ENCODE measurements at places on chromosomes 3 and 15.

DNA sequence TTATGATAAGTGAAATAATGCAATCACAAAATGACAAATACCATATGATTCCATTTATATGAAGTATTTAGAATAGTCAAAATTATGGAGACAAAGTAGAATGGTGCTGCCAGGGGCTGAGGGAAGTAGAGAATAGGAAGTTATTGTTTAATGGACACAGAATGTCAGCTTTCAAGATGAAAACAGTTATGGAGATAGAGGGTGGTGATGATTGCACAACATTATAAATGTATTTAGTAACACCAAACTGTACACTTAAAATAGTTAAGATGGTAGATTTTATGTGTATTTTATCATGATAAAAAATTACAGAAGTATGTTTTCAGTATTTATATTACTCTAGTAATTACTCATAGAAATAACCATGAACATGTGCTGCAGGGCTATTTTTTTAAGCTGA lies 100.8 kb upstream of the AZI2 start:
- DNase-seq: no peak

DNA sequence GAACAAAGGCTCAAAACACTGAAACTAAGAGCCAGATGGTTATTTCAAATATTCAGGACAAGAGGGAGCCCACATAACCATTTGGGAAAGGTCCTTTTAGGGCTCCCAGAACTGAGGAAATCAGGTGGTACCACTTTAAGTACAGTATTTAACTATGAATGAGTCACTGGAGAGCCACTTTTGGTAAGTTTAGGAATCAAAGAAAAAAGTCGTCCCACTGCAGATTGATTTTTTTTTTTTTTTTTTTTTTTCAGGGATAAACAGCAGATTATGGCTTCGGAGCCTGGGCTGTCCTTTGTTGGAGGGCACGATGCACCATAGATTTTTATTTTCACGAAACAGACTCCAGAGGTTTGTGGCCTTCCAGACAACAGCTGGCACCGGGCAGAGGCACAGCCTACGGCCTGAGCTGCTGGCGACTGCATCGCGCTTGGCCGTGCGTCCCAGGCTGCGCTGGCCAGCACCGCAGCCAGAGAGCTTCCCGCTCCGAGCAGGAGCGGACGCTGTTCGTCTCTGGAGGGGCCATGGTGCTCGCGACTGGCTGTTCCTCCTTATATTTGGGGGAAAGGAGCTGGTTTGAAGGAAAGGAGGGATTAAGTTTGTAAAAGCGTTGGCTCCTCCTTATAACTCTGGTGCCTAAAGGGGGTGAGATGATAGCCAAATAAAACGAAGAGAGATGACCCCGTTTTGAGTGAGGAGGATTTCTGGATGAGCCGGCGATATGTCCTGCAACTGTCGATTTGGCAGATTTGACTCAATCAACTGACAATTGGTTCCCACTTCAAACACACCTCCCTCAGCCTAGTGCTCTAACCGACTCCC lies 152.9 kb upstream of the GOLIM4 start:
- no peak for DNase-seq

- no peak for DNase-seq
Measured at GRCh38 chr3:170914690-170915089, 6.3 kb upstream of the EIF5A2 start.

GRCh38 chr3:141218162-141218835 lies 13.3 kb upstream of the PXYLP1 start:
- peak; percentile 46 for DNase-seq

GRCh38 chr3:97970956-97971620 lies 1.1 kb downstream of the RIOX2 start:
- DNase-seq: no peak

DNA sequence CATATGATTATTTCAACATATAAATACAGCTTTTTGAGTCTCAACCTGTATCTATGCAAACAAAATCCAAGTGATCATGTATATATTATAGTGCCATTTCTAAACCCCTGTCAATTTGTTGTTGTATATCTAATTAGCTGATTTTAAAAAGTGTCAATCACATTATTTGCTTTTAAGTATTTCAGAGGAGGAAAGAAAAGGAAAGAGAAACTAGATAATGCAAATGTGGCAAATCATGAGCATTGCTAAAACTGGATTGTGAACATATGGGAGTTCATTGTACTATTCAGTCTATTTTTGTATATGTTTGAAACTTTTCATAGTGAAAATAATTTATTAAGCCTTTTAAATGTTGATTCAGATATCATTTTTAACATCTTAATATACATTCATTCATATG lies 190.7 kb downstream of the ZIC4 start:
- DNase-seq: no peak

DNA sequence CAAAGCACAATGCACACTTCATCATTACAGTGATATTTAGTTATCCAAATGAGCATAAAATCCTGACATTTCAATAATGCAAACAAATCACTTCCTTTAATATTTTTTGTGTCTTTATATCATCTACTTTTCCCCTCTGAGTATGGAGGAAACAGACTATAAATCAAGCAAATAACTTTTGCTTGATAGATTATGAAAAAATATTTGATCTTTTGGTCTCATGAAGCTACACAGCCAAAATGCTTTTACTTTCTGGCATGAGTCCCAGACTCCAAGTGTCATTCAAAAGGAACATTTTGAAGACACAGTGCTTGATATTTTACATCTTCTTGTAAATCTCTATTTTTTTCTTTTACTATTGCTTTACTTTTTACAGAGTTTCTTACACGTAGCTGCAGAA lies 215.3 kb upstream of the ROBO1 start:
- DNase-seq: no peak

DNA sequence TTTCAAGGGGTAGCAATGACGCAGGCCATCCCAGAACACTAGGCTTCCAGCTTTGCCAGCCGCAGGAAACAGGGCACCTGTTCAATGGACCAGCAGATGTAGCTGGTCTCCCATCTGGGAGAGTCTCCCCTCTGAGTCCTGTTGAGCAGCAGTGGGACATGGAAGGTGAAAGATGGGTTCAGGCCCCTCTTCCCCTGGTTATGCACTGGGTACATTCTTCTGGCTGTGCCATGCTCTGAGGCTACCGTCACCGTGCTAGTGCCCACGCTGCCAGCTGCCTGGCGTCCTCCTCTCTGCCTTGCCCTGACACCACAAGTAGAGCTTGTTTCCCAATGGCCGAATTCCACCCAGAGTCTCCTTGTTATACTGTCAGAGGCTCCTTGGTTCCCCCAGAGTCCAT lies 63.1 kb downstream of the TLE3 start:
- DNase-seq: no peak

DNA sequence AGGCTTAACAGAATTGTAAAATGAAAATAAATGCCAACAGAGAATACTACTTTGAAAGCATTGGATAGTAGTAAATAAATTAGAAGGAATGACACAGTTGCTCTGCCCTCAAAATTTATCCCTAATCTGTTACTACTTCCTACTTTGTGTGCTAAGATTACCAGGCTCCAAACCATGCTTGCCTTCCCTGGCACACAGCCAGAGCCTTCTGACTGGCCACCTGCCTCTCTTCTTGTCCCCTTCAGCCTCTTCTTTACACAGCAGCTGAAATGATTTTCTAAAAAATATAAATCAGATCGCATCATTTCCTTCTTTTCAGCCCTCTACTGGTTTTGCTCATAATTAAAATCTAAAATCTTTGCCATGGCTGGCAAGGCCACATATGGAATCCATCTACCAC lies 334.1 kb downstream of the FHIT start:
- DNase-seq: no peak

GRCh38 chr15:31145271-31145911 lies 43.9 kb upstream of the TRPM1 start:
- DNase-seq: no peak

- no peak for DNase-seq
Measured at GRCh38 chr3:62361261-62361660, 12.1 kb downstream of the FEZF2 start.

DNA sequence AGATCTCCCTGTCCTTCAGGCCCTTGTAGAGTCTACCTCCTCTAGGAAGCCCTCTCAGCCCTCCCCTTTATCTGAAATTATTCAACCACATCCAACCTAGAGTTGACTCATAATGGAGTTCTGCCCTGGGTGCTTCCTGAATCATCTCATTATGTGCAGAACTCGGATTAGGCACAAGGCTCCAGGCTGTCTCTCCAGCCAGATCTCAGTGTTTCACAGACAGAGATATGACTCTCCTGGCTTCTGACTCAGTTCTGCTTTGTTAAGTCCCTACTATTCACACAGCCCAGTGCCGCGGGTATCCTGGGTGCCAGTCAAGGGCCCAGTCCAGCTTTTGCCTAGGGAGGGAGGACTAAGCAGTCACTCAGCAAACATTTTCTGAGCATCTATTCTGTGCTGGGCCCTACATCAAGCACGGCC lies 9.3 kb downstream of the STRA6 start:
- DNase-seq: no peak

DNA sequence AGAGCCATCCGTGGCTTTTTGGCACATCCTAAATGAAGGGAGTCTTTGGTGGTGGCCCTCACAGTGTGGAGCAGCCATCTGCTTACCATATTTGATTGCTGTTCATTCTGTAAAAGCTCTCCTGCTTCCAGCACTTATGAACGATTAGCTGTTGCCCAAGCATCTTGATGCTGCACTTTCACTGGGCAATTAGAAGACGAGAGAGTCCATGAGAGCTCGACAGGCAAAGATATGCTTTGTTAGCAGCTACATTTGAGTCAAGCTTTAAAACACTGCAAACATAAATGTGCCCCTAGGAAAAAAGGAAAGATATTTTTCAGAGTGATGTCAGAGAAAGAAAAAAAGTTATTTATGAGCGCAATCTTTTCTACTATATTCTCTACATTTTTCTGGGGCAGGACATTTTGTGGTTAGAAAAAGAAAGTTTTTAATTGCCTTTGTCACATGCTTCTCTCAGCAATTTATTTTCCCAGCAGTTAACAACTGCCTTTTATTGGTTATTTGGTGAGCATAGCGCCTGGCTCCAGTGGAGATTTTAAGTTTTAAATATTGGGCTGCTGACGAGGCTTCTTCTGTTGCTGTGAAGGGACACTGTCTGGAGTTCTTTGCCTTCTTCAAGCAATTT lies 468.4 kb downstream of the C3orf38 start:
- no peak for DNase-seq

GRCh38 chr15:81336568-81336967 lies 12.6 kb upstream of the STARD5 start:
- DNase-seq: no peak

GRCh38 chr3:138114431-138114918 lies 933 bp downstream of the DZIP1L start:
- DNase-seq: no peak

DNA sequence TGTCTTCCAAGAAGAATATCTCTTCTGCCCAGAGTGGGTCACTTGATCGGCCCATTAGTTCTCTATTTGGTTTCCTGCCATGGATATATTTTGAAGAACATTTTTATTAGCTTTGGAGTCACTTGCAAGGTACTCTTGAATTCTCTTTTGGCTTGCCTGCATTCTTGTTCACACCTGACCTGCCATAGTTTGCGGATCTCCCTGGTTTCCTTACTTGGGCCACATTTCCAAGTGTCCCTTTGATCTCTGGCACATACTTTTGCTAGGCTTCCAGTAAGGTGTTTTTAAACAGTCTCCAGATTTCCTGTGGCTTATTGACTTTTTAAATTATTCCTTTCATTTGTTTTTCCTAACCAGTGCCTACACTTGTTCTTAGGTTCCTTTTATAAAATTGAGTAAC lies 488.5 kb upstream of the MDFIC2 start:
- no peak for DNase-seq

DNA sequence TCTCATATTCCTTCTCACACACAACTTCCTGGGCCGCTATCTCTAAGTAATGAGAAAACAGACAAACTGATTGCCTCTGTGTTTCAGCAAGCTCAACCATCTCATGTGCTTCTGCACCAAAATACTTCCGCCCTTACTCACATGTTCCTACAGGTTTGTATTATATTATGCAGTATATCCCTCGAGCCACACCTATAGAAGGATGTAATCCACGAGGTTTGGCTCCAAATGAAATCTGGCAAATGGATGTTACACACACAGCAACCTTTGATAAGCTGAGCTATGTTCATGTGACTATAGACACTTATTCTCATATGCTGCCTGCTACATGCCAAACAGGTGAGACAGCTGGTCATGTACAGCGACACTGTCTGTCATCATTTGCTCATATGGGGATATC lies 22.6 kb downstream of the CCRL2 start:
- no peak for DNase-seq

GRCh38 chr15:47742742-47743141 lies 25.4 kb downstream of the SEMA6D start:
- no peak for DNase-seq

DNA sequence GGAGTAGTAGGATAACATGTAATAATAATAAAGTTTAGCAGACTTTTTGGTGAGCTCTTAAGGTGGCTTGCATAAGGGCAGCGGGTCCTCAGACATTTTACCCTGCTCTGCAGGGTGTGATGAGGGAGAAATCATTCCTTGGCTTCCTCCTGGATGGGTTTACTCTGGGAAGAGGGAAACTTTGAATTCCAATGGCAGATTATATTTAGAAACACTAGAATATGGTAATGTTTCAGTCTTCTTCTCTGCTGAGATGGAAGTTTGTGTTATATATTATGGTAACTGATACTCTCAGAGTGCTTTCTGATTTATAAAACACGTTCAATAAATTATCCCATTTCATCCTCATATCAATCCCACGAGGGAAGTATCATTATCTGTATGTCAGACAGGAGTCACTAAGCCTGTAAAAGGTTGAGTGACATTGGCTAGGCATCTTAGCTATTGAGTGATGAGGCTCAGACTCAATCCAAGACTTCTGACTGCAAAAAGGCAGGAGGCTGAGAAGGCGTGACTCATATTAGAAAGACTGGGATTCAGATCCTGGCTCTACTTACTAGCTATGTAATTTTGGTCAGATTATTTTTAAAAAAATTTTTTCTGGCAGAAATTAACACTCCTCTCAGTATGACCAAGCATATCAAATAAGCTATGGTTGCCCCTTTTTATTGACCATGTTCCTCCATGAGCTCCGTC lies 19.3 kb downstream of the PDIA5 start:
- DNase-seq: no peak

- DNase-seq: no peak
Measured at GRCh38 chr15:70528816-70529215, 234.5 kb downstream of the UACA start.

- no peak for DNase-seq
Measured at GRCh38 chr15:73233623-73234022, 135.1 kb downstream of the HCN4 start.

DNA sequence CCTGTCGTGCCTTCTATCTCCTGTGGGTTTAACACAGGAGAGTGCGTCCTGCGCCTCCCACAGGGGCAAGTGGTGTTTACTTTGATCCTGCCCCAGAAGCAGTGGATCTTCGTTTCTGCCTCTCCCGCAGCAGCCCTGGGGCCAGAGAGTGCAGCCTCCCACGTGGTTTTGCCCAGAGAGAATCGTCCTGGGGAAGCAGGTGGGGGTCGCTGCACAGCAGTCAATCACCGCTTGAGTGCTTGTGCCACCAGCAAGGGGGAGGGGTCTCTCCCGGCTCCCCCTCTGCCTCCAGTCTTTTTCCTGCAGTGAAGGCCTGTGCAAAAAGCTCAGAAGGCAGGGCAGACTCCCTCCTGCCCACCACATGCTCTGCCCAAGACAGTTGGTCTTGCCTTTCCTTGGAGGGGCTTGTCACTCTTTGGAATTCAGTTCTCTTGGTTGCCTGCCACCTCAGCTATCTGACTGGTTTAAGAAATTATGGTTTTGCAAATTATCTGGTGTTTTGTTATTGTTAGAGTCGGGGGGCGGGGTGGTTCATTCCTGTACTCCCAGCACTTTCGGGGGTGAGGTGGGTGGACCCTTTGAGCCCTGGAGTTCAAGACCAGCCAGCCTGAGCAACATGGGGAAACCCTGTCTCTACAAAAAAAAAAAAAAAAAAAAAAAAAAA lies 26.9 kb downstream of the STOML1 start:
- DNase-seq: no peak

- no peak for DNase-seq
Measured at GRCh38 chr3:33629219-33629618, 88.8 kb downstream of the CLASP2 start.

- DNase-seq: no peak
Measured at GRCh38 chr15:70358871-70359647, 261.3 kb upstream of the TLE3 start.
